ENCODE measurements at places on chromosomes 16 and 17. TPM values are rescaled to one million over a fixed set of nuclear protein-coding genes. Genes with fewer than 3 reads are reported as not detected.
A peak's percentile ranks its signal among the peaks of the same experiment; 100 is the strongest.

Gene OR1F1
- under 0.01 TPM for total RNA-seq

Gene TBX4
- not detected for total RNA-seq

Gene TNFRSF13B
- total RNA-seq, result not detected

Gene MILR1
- total RNA-seq, result 3.9 TPM

Gene AFMID
- total RNA-seq, result 21.6 TPM

Gene LRRC37A
- total RNA-seq, result 4.5 TPM

Gene SPAG7
- total RNA-seq, result 39.0 TPM

Gene CX3CL1
- total RNA-seq, result 0.32 TPM

Gene TEKT5
- not detected for total RNA-seq

Gene ULK2
- total RNA-seq, result 16.8 TPM

DNA sequence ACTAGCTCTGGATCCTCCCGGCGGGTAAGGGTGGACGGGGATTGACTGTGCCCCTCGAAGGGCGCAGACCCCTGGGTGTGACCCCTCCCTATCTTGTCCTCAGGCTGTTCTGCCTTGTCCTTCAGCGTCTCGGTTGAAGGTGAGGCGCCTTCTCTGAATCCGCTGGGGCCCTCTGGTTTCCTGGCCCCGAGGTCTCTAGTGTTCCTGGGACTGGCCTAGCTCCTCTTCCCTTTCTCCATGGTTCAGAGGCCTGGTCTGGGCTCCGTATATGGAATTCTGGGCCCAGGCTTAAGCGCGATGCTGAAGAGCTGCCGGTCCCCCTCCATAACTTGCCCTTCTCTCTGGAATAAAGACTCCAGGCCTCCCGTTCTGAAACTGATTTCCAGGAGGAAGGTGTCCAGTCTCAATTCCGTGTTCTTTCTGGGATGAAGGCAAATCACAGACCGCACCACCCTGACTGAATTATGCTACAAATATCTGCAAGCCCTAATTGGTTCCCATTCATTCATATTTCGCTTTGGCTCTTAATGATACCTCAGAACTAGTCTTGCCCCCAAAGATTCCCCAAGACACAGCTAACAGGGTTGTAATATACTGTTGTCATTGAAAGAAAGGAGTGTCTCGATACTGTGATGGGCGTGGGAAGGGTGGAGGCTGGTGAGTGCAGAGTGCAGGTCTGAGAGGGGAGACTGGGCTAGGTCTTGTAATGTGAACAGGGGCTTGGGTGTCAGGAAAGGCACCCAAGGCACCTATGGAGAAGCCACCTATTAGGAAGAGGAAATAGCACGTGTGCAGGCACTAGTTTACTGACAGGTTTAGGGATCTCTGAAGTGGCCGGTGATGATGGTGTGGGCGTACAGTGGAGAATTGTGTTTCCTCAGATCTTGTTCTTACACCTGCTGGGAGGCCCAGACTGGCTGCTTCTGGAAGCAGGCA, 851 bp downstream of the EDC4 start:
- DNase-seq, result peak; percentile 27

DNA sequence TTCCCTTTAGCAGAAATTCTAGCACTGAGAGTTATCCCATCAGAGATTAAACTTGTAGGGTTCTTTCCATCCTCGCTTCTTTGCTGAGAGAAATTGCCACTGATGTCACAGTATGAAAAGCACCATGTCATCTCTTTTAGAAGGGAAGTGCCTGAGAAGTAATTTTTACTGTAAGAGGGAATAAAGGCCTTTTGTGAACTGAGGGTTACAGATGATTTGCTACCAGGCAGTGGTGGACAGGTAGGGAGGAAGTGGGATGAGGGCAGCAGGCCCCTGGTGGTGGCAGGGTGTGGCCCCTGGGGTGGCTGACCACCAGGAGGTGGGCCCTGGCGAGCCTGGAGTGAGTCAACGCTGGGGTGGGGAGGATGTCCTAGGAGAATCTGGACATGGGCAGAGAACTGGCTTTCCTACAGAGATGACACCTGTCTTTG, 6.4 kb upstream of the MILR1 start:
- no peak for DNase-seq

DNA sequence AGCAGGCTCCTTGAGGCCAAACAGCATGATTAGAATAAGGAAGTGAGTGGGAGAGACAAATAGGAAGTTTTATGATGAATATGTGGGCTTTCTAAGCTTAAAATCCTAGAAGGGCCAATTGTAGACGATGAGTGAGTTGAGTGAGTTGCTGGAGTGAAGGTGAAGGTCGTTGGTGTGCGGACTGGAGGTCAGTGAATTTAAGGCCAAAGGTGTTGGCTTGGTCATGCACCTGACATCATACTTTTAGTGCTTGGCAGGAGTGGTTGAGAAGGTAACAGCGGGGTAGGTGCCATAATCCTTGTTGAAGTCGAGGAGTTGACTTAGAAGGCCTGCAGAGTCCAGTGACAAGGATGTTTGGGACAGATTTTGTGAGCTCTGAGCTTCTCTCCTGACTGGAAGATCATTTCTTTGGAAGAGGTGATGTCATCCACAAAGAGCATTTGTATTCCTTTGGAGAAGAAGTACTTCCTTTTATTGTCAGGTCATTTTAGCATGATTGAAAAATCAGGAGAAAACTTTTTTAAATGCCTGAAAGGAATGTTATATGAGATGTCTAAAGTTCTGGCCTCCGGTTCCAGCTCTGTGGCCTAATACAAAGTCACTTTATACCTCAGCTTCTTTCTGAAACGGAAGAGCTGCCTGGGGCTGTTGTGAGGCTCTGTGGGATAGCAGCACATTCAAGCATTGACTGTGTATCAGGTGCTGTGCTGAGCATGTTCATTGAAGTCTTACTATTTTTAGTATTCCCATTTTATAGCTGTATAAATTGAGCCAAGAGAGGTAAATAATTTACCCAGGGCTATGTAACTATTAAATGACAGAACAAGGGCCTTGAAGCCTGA, 53.6 kb upstream of the TBX2 start:
- no peak for DNase-seq

DNA sequence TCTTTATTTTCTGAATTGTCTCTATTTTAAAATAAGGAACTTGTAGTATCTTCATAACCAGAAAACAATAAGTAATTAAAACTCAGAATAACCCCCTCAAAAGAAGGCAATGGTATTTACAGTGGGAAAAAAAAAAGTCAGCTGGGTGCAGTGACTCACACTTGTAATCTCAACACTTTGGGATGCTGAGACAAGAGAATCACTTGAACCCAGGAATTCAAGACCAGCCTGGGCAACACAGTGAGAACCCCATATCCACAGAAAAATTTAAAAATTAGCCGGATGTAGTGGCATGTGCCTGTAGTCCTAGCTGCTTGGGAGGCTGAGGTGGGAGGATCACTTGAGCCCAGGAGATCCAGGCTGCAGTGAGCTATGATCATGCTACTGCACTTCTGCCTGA, 33.5 kb downstream of the ADAM11 start:
- peak; percentile 36 for DNase-seq

- DNase-seq, result peak; percentile 8
Observed at GRCh38 chr17:48427598-48427997, 2.4 kb downstream of the SKAP1 start.

DNA sequence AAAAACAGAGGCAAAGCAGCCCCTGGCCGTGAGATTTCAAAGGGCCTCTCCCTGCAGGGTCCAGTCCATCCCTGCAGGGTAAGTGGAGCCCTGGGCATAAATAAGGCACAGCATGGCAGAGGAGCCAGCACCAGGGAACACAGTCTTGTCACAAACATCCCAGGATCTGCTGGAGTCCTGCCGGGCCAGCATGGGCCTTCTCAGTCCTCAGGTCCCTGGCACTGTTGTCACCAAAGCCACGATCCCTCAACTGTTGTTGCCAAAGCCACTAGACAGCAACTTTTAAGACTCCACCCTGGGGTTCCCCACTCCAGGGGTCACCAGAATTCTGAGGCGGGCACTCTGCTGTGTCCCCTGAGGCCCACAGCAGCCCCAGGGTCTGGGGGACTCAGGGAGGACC, 47.8 kb upstream of the BAHCC1 start:
- no peak for DNase-seq

DNA sequence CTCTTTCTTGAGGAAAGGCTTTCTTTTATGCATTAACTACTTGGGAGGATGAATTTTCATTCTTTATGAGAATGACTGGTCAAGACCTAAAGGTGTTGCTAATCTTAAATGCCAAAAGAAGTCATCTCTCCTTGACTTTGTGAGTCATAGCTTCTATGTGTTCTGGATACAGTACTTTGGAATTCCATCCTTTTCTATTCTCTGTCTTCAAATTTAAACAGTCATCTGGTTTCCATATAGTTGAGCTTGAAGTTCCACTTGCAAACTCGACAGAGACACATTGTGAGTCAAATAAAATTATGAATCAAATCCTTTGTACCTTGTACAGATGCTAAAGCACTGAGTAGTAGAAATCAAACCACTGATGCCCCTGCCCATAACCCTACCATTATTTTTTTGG, 271.9 kb upstream of the PMFBP1 start:
- no peak for DNase-seq

DNA sequence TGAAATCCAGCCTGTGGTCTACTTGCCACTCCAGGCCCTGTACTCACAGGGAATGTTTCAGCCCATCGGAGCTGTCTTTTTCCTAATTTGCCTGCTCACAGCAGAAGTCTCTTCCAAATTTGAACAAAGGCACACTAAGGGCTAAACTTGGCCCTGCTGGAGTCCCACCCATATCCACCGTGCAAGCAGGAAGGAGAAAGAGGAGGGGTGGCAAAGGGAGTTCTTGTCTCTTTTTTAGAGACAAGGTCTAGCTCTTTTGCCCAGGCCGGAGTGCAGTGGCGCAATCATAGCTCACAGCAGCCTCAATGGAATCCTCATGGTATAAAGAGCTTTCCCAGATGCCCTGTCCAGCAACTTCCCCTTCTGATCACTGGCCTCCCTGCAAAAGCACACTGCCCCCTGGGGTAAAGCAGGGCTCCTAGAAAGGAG, 2.7 kb upstream of the PRM1 start:
- peak; percentile 76 for DNase-seq

DNA sequence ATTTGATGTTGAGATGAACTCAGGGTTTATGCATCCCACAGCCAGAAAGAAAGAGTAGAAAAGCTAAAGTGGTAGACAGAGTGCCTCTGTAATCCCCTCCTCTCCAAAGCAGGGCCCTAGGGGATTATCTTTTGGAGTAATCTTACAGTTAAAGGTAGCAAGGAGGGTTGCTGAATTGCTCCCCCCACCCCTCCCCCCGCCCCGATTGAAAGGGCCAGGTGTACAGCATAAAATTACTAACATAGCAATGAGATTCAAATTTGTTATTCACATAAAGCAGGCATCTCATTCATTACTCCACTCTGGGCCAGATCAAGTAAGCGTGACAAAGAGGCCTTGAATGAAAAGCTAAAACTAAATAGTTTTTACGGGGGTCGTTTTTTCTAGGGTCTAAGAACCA, 72.7 kb downstream of the STH start:
- no peak for DNase-seq

DNA sequence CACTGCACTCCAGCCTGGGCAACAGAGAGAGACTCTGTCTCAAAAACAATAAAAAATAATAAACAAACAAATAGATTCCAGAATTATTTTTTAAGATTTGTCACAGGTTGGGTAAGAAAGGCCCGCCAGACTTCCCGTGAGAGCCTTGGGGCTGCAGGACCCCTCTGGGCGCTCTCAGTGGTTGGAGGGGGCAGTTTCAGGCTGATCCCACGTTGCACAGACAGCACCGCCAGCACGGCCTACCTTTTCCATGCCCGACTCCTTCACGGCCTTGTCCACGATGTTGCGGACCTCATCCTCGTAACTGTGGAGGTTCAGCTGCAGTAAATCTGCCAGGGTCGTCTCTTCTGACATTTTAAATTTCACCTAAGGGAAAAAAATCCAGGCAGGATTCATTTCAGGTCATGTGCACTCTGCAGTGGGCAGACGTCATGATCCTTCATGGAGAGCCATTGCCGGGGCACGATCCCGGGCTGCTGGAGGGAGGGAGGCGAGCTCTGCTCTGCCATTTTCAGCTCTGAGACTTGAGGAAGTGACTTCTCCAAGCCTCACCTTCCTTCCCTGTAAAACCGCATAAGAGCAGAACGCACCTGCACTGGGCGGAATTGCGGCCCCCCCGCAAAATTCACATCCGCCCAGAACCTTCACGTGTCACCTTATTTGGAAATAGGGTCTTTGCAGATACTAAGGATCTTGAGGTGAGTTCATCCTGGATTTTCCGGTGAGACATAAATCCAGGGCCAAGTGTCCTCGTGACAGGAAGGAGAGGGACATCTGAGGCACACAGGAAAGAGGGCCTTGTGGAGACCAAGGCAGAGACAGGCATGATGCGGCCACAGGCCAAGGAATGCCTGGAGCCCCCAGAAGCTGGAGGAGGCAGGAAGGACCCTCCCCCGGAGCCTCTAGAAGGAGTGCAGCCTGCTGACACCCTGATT, 66.8 kb downstream of the DNAH17 start:
- DNase-seq, result no peak

DNA sequence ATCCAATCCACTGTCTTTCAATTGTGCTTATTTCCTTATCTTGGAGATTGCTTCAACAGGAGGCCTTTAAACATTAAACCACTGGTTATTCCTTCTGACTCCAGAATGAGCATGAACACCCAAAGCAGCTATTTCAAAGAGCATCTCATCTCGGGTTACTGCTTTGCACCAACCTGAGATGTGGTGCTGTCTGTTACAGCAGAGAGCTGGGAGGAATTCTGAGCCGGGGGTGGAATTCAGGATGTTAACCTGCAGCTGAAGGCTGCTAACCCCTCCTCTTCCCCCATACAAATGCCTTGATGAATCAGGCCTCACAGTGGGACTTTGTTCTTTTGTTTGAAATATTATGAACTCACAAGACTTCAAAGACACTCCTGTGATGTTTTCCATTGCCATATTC, 113.1 kb downstream of the SHISA9 start:
- DNase-seq, result no peak

- DNase-seq, result no peak
Observed at GRCh38 chr16:86087011-86087895, 188.3 kb downstream of the IRF8 start.

- peak; percentile 64 for DNase-seq
Observed at GRCh38 chr17:17849147-17849820, 12.5 kb upstream of the SREBF1 start.

DNA sequence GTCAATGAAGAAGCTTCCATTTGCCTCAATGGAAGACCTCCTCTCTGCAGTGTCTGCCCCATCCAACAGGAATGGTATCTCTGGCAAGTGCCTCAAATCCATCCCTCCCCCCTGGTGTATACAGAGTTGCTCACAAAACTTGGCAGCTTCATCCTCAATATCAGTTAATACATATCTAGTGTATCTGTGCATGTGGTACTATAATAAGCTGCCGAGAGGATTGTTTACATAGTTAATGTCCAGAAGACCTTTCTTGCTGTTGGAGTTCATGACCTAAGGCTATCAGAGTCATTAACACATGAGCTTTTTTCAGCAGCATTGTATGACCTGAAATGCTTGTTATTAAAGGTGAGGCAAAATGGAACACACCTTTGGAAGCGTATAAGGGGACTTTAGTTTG, 14.0 kb upstream of the RASL10B start:
- peak; percentile 67 for DNase-seq

GRCh38 chr17:83154311-83155127, 75.1 kb downstream of the METRNL start:
- no peak for DNase-seq

- DNase-seq, result peak; percentile 13
Observed at GRCh38 chr17:75895370-75896155, 1.2 kb downstream of the TRIM65 start.

- no peak for DNase-seq
Observed at GRCh38 chr17:17034496-17035075, 7.7 kb upstream of the MPRIP start.
